CD4-positive, alpha-beta T cell treated with Interleukin-15 for 4 hours (primary cell): ENCODE measurements at places on chromosomes 12 and 14.

- no peak for DNase-seq
These were observed 16.3 kb downstream of the BORCS5 start for GRCh38 chr12:12372946-12373722.

DNA sequence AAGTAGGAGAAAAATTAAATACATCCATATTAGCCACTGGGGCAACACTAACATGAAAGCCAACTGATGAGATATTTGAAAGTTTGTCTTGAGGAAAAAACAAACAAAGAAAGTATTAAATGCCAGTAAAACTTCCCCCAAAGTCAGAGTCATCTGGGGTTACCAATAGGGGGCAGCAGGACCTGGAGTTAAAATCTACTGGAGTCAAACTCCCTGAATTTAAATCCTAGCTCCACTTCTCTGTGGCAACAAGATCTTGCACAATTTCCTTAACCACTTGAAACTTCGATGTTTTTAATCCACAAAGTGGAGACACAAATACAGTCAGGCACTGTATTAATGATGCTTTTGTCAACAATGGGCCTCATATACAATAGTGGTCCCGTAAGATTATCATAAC, 14.4 kb downstream of the PLEKHG7 start:
- DNase-seq: no peak

DNA sequence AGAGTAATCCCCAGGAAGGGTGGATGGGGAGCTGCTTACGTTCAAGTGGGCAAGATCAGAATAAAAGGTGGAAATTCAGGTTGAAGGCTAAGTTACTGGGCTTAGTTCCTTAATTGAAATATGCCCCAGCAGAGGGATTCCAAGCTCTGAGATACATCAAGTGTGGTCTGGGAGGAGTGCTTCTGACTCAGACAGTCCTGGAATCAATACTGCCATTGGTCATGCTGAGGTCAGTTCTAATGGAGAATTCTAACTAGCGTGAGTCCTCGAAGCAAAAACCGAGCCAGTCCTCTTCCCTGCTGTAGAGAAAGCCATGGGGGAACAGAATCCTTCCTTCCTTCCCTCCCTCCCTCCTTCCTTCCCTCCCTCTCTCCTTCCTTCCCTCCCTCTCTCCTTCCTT, 39.9 kb downstream of the NOS1 start:
- DNase-seq: no peak

- no peak for DNase-seq
These were observed 22.0 kb downstream of the GPR65 start for GRCh38 chr14:88026890-88027289.

GRCh38 chr14:93317875-93318807, 14.7 kb downstream of the BTBD7 start:
- no peak for DNase-seq

GRCh38 chr12:111369496-111370220, 763 bp upstream of the PHETA1 start:
- no peak for DNase-seq

DNA sequence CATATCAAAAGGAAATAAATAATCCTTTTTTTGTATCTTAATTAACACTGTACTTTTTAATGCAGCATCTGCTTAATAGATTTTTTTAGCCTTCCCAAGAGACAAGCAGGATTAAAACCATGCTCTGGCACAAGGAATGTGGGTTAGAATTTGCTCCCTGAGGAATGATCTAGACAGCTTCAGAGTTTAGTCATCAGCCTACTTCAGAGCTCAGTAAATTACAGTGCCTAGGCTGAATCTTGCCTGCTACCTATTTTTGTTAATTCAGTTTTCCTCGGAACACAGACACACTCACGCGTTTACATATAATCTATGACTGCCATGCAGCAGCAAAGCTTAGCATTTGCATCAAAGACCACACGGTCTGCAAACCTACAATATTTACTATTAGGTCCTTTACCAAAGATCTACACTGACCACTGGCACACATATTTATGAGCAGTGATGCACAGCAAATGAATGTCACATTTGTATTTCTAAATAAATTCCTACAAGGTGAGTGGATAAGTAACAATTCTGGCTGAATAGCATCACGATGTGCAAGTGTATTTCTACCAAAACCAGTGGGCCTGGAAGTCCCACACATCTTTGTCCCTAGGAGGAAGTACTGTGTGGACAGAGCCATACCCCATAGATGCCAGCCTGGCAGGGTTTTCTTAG, 309.8 kb upstream of the TMEM132C start:
- DNase-seq: no peak

DNA sequence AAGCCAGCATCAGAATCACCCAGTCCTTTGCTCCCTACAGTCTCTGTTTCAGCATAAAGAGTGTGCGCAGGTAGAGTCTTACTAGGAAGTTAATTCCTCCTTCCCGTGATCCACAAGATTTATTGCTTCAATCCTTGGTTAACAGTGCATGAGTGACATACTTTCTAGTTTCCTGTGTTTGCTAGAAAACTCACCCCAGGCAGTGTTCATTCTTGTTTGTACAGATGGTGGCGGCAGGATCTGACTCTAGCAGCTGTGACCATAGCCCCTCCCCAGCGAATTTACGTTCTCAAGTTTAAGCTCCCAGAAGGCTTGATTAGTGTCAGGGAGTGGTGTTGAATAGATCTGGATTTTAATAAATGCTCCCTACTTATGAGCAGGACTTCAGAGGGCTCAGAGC, 75.9 kb upstream of the ANO2 start:
- no peak for DNase-seq

GRCh38 chr14:28426960-28427359, 339.6 kb upstream of the FOXG1 start:
- no peak for DNase-seq

- DNase-seq: no peak
These were observed 35.8 kb downstream of the DEGS2 start for GRCh38 chr14:100123618-100124017.

GRCh38 chr12:119592232-119592631, 1.3 kb upstream of the TMEM233 start:
- DNase-seq: no peak

DNA sequence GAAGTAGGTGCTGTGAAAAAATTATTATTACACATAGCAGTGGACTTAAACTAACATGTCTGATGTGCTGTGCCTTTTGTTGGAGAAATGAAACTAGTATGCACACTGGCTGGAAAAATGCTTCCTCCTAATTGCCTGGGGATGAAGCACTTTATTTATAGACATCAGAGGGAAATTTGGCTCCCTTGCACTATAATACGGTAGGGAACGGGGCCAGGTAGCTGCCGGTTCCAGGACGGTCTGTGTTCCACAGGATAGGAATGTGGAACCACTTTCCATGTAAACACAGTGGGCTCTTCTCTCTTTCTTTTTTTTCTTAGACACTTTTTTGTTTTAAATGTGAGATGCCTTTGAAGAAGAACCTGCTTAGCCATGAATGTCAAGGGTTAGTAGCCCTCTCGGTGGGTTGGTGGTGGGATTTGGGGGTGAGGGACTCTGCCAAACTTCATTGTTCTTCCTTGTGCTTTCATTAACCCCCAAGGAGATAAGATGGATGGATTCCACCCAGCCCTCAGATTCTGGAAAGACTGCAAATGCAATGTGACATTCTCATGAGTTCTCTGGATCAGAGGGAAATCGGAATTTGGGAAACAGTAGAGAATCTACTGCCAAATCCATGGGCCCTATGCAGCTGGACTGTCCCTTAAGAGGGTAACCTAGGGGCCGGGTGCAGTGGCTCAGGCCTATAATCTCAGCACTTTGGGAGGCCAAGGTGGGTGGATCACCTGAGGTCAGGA, 58.0 kb upstream of the GSC start:
- no peak for DNase-seq

- DNase-seq: no peak
These were observed 62.0 kb downstream of the DACT1 start for GRCh38 chr14:58699681-58700205.

GRCh38 chr12:130013771-130014484, 110.1 kb upstream of the TMEM132D start:
- DNase-seq: no peak

- DNase-seq: no peak
These were observed 26.8 kb downstream of the KLRK1 start for GRCh38 chr12:10362828-10363657.

DNA sequence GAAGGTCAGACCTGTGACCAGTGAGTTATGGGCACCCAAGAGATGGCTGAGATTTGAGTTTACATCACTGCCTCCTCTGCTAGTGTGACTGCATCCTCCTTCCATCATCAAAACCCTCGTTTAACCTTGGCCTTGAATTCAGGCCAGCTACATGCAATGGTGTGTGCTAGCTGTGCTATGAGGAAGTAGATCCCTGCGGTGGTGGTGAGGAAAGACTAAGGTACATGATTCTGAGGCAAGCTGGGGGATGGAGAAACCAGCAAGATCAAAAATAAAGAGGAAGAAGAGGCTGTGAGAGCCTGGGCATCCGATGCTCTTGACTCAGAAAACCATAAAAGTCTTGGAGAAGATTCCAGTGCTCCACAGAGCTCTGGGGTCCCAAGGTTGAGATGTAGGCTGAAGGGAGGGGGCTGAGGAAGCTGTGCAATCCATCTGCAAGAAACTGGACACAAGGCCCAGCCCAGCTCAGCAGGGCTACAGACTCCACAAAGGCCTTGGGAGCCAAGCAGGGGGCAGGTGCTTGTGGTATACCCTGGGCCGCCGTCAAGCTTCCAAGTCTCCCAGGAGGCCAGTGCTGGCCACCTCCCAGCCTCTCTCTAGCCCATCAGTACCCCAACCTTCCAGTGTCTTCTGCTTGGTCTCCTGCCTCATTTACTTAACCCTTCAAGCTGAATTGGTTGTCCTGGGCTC, 774.8 kb downstream of the VRK1 start:
- DNase-seq: no peak

DNA sequence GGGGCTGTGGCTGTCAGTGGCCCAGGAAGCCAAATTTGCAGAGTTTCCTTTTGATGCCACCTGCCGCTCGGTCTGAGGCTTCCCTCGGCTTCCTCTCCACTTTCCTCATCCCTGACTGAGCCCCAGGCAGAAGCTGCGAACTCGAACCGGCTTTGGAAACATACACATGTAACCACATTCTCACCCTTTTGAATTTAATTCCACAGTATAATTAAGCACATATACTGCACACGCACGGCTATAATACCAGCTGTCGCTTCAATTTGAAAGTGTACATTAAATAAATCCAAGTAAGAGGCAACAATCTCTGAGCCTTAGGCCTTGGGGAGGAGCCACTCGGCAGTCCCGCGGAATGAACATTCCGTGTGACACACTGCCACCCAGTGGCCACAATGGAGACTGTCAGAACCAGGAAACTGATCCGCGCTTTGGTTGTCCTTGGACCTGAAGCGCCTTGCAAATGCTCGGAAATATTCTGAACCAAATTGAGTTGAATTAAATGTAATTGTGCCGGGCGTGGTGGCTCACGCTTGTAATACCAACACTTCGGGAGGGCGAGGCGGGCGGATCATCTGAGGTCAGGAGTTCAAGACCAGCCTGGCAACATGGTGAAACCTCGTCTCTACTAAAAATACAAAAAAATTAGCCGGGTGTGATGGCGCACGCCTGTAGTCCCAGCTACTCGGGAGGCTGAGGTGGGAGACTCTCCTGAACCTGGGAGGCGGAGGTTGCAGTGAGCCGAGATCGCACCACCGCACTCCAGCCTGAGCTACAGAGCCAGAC, 117.9 kb upstream of the TMPO start:
- DNase-seq: peak; percentile 85

DNA sequence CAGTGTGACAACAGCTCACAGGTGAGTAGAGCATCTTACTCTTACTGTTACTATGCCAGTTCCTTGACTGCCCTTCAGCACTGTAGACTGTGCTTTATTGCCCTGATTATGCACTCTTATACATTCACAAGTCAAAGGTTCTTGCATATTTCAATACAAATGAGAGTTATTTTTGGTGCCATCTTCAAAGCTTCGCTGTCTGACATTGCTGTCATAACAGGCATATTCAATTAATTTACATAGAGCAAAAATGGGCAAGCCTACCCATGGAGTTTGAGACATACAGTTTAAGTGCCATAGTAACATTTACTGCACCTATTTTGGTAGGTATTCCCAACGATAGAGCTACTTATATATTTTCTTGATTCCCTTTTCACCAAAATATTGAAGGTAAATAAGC, 107.5 kb upstream of the CNTN1 start:
- DNase-seq: no peak

- no peak for DNase-seq
These were observed 3.2 kb downstream of the PGF start for GRCh38 chr14:74952180-74952665.
